AML-193 (cell line): ENCODE measurements at places on chromosomes 2 and 18.

- DNase-seq, result no peak
Measured at GRCh38 chr2:68935471-68935870, 17.2 kb downstream of the GKN2 start.

GRCh38 chr2:239305771-239306170 lies 95.0 kb downstream of the HDAC4 start:
- DNase-seq, result no peak

- no peak for DNase-seq
Measured at GRCh38 chr18:27118973-27119372, 66.1 kb downstream of the CHST9 start.

- DNase-seq, result no peak
Measured at GRCh38 chr2:167181134-167181533, 292.9 kb downstream of the XIRP2 start.

DNA sequence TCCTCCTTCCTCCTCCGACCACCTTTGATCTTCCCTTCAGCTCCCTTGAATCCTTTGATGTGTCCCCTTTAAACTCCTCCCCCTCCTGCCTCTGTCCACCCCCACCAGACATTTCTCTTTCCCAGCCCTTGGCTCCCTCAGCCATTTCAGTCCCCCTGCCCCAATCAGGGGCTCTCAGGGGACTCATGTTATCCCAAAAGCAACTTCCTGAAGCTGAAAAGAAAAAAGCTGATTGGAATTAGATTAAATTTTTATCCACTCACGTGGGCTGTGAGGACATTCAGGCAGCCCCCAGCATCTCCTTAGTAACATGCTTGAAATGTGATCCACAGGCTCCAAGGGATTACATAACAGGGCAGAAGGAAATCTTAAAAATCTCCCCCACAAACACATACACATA lies 81.3 kb downstream of the NEURL3 start:
- no peak for DNase-seq

- no peak for DNase-seq
Measured at GRCh38 chr18:63105636-63106316, 213.8 kb downstream of the BCL2 start.

- no peak for DNase-seq
Measured at GRCh38 chr2:231935207-231935524, 9.0 kb upstream of the NPPC start.
